ENCODE measurements at places on chromosomes 2 and 18.

DNA sequence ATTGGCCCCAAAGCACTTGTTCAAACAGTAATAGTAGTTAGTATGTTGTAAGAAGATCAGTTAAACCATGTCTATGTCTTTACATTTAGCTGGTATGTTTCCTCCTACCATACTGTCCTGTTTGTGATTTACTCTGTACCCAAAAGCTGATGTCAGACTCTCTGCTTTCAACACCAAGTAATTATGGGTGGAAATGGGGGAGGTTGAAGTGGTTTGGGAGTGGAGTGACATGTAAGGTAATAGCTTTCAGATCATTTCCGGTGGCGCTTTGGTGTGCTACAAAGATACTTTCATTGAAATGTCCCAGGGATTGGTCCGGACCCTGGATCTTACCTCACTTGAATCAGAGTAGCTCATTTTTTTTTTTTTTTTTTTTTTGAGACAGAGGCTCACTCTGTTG lies 39.7 kb upstream of the TGIF1 start:
- no peak for DNase-seq

DNA sequence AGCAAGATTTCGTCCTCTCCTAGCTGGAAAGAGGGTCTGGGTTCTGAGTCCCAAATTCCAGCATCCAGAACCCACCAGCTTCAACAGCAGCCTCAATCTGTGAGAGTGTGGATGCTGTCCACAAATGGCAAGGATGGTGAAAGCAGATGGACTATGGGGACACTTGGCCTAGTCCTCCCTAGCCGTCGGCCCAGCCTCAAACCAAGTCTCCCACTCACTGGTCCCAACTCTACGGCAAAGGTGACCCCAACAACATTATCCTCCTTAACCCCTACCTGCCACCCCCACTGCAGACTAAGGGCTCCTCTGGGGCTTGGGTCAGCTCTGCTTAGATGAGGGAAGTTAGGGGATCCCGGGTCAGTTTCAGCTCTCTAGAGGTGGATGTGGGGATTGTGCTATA lies 57.3 kb downstream of the TNS1 start:
- DNase-seq, result no peak

GRCh38 chr18:26696308-26696707 lies 148.0 kb upstream of the KCTD1 start:
- DNase-seq, result no peak

- DNase-seq, result no peak
These were observed 133.1 kb upstream of the PELI1 start for GRCh38 chr2:64277101-64277849.

DNA sequence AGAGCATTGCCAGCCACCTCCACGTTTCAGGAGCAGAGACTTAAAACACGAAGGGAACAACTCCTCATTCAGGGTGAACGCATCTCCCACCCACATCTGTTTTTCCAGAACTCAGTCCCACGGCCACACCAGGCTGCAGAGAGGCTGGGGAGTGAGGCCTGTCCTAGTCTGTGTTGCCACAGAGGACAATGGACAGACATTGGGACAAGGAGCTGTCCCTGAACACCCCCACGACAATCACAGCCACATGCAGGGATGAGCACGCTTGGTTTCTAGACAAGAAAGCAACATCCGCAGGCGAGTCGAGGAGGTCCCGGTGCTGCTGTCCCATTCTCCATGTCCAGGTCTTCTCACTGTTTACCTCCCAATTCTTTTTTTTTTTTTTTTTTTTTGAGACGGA lies 167.4 kb downstream of the EIPR1 start:
- no peak for DNase-seq

Data from stimulated activated CD4-positive, alpha-beta T cell treated with anti-CD3 and anti-CD28 coated beads, Interleukin-12 subunit alpha, Interleukin-12 subunit beta, amount 100 ng/mL, for 48 hours (primary cell).